Activated CD4-positive, alpha-beta T cell treated with anti-CD3 and anti-CD28 coated beads, Interleukin-2, amount 50 U/mL, for 48 hours (primary cell): ENCODE measurements at places on chromosomes 12 and 14.

GRCh38 chr14:51780741-51781140 lies 79.7 kb upstream of the GNG2 start:
- DNase-seq, result no peak

- DNase-seq, result no peak
These were observed 104.9 kb upstream of the FKBP4 start for GRCh38 chr12:2689879-2690278.

DNA sequence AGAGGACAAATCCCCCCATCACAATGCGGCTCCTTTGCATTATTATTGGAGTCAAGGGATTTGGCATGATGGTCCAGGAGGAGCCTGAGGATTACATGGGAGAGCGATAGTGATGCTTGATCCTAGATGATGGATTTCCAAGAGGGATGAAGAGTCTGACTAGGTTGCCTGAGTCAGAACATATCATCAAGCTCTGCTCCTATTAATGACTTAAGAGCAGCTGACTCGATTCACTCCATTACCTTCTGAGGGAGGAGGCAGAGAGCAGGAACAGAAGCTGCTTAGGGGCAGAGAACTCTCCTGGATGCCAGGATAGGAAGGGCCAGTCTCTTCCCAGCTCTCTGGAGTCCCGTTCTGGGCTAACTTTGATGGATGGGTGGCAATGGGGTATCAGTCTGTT lies 54.0 kb upstream of the CISTR start:
- DNase-seq, result no peak

- peak; percentile 72 for DNase-seq
These were observed 27.6 kb downstream of the BICD1 start for GRCh38 chr12:32134101-32134888.

- no peak for DNase-seq
These were observed 568.5 kb downstream of the AACS start for GRCh38 chr12:125633686-125634085.

GRCh38 chr14:23520899-23521533 lies 30.5 kb downstream of the ZFHX2 start:
- no peak for DNase-seq

DNA sequence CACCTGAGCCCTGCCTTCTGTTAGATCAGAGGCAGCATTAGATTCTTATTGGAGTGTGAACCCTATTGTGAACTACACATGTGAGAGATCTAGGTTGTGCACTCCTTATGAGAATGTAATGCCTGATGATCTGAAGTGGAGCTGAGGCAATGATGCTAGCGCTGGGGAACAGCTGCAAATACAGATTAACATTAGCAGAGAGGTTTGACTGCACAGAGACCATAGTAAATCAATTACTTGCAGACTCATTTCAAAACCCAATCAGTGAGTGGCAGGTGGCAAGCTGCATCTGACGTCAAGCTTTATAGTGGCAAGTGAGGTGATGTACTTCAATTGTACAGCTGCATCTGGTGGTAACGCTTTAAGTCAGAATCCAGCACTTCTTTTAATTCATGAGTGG lies 141.6 kb downstream of the GPHN start:
- DNase-seq, result peak; percentile 15

- no peak for DNase-seq
These were observed 139.8 kb upstream of the PWP1 start for GRCh38 chr12:107545737-107546353.

DNA sequence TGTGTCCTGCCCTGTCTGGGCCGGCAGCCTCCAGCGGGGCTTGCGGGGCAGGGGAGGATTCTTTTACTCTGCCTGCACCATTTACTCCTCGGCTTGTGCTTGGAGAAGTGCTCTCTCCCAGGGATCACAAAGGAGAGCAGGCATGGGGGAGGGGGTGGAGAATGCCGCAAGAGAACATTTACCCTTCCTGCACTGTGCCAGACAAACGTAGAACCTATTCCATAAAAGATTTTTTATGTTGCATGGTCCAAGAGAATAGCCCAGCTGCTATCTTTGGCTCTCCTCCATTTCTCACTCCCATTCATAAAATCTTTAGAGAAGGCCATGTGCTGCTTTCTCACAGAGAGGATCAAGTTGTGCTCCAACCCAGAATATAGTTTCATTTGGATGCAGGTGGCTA lies 159.4 kb downstream of the SPTSSA start:
- DNase-seq, result no peak

DNA sequence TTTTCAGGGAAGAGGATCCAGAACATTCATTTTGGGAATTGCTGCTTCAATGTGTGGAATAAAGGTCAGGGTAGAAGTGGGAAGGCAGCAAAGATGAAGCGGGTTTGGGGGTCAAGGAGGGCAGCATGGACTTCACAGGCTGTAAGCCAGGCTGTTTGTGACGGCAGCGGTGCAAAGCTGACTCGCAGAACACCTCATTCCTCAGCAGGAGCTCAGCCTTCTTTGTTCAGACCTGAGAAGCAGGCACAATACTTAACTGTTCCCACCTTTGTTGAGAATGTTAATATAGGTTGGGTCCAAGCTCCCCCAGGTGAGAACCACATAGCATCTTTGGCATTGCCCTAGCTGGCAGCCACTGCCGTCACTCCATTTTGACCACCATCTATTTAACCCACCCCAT lies 16.7 kb downstream of the GRIN2B start:
- no peak for DNase-seq

DNA sequence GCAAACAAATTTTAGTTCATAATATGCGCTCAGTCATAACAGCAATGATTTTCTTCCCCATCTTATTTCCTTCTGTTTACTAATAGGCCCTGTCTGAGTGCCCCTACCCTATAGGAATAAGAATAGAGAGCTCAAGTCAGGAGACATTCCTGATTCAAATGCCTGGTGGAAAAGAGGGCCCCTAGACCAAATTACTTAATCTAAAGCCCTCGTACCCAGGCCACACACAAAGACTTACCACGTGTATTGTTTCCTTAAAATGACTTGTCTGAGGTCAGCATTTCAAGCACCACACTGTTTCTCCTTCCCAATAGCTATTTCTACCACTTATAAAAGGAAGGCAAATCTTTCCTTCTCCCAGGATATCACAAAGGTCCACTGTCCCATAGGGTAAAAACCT lies 314.9 kb upstream of the TMTC1 start:
- DNase-seq, result no peak

GRCh38 chr14:35535483-35536112 lies 1.6 kb downstream of the INSM2 start:
- DNase-seq, result no peak

DNA sequence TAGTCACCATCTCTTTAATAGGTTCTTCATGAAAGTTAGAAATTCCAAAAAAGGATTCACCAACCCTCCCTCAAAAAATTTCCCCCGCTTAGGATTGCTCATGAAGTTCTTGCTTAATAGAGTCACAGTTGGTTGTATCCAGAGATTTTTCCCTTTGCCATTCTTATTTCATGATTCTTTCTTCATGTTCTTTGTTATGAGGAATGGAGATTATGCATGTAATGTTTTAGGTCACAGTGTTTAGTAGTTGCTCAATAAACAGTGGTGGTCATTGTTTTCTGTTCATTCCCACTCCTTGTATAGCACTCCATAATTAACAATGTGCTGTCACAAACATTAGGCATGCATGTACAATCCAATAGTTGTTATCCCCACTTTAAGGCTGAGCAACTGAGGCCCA lies 51.2 kb upstream of the RTRAF start:
- DNase-seq, result no peak

- peak; percentile 14 for DNase-seq
These were observed 47.8 kb upstream of the RERG start for GRCh38 chr12:15268927-15269552.

- DNase-seq, result no peak
These were observed 162.0 kb upstream of the LMNTD1 start for GRCh38 chr12:25715102-25715501.

DNA sequence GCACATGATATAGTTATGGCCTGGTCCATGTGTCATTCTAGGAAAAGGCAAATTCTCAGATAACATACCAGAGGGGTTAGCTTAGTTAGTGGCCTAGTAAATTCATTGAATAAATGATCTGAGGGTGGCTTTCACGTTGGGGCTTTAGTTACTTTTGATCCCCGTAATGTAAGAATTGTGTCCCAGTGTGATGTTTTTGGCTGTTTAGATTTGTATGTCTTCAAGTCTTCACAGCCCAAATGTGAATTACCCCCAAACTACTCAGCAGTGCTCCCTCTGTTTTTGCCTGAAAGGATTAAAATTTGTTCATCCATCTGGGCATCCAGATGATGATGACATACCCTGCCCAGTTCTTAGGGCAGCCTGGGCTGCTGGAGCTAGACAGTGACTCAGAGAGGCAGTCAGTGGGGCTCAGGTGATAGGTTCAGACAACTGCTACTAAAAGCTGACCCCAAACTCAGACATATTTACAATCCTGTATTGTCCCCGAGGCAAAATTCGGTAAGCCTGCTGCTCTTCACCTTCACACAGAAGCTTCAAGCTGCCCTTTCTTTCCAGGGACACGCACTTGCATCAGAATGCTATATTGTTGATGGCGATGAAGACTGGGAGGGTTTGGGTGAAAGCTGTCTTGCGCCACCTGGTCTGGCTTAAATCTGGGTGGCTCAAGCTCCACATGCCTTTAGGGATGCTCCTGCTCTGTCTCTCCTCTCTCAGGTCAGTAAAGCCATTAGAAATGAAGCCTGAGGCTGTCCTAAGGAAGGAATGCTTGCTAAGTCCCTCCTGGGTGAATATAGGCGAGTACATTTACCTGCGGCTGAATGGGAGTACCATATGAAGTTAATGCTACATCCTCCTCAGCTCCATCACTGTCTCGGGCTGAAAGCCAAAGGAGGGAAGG lies 10.3 kb downstream of the GPRC5D start:
- DNase-seq, result no peak

GRCh38 chr12:66555113-66555512 lies 123.8 kb downstream of the GRIP1 start:
- DNase-seq, result no peak

GRCh38 chr14:75978249-75978731 lies 3.5 kb downstream of the TGFB3 start:
- no peak for DNase-seq

DNA sequence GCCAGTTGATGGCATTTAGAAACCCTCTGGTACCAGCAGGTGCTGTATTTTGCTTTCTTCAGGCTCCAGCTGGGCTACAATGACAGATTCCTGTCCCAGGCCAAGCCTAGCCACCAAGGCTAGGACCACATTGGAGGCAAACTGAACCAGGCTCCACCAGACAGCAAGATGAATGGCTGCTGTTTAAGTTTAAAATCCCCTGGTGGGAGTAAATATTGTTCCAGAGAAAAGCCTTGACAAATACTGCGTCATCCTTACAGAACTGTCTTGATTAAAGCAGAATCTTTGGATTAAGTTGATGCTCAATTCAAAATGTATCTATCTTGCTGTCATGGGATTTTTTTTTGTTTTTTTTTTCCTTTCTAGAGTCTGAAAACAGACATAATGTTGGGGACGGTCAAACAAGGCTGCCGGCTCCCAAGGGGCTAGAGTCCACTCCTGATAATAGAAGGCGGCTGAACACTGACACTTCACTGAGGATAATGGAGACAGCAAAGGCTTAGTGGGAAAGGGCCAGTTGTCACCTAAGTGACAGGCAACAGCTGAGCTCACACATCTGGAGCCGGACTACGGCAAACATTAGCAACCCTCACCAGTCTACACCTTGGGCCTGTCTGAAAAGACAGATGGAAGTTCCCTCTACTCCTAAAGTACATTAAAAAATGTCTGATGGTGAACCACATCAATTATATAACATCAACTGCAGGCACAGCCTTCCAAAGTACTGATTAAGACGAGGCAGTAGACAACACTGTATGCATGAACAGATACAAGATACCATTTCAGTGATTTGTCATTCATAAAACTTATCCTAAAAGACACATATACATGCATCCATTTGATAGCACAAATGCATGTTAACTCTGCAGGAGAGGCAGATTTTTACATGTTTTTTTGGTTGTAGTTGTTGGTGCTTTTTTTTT lies 1.7 kb downstream of the PRICKLE1 start:
- no peak for DNase-seq

DNA sequence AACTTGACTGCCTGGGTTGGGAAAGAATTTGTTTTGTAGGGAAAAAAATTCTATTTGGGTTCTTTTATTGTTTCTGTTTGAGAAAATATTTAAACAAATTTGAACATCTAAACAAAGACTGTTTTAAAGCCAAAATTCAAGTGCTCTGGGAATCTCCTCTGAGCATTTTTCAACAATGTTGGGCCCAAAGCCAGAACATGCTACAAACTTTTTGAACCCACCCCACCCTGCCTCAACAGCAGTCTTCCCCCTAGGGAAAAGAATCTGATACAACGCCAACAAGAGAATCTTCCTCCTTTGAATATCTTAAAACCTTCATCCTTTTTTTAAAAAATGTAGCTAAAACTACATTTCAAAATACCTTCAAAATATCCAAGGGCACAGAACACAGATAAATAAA lies 20.4 kb upstream of the NID2 start:
- no peak for DNase-seq

GRCh38 chr12:48423171-48423570 lies 49.2 kb upstream of the ANP32D start:
- DNase-seq, result no peak

DNA sequence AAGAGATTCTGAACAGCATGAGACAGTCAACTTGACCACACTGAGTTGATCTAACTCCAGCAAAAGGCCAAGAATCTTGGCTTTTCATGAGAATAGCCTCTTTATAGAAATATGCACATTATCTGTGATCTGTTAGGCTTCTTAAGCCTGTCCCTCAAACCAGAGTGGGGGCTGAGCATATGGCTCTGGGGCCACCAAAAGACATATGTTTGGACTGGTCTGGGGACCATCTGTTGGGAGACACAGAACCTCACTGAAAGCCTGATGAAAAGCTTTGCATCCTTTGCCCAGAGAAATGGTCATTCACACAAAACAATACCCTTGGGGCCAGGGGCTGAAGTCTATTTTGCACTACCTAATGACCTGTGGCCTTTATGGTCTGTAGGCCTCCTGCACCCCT lies 165.3 kb upstream of the PRMT8 start:
- no peak for DNase-seq

GRCh38 chr14:76954394-76955190 lies 73.9 kb downstream of the IRF2BPL start:
- no peak for DNase-seq

DNA sequence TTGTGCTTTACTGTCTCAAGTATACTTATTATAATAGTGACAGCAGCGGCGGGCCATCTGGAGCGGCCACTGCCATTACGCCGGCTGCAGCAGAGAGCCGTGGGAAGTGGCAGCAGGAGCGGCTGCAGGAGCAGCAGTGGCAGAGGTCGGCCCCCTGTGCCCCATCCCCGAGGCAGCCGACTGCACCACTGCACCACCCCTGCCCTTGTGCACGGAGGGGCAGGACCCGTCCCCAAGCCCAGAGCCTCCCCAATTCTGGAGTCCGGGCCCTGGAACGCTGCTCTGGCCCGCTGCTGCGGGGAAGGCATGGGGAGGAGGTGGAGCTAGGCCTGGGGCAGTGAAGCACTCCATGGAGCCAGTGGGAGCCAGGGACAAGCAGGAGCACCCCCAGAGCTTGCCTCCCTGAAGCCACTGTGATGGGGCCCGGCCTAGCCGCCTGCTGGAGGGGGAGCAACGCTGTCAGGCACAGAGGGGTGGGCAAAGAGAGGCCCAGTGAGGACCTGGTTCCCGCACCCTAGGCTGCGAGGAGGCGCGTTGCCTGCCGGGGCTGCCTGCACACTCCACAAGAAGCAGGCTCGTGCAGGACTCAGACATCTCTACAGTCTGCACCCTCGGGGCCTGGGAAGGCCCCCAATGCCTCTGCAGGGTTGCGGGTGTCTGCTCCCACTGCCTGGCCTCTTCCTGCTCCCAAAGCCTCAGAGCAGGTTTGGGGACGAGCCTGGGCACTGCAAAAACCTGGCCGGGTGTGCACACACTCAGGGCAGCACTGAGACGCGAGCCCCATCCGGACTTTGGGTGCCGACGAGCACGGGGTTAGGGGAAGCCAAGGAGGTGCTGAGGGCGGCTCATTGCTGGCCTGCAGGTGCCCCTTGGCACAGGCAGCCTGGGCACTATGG lies 74.2 kb upstream of the RASSF8 start:
- DNase-seq, result no peak
